NK-92 treated with Interleukin-12 subunit alpha and Interleukin-12 subunit beta, amount 100 ng/mL, for 24 hours (cell line): ENCODE measurements at places on chromosomes 5 and 9.

DNA sequence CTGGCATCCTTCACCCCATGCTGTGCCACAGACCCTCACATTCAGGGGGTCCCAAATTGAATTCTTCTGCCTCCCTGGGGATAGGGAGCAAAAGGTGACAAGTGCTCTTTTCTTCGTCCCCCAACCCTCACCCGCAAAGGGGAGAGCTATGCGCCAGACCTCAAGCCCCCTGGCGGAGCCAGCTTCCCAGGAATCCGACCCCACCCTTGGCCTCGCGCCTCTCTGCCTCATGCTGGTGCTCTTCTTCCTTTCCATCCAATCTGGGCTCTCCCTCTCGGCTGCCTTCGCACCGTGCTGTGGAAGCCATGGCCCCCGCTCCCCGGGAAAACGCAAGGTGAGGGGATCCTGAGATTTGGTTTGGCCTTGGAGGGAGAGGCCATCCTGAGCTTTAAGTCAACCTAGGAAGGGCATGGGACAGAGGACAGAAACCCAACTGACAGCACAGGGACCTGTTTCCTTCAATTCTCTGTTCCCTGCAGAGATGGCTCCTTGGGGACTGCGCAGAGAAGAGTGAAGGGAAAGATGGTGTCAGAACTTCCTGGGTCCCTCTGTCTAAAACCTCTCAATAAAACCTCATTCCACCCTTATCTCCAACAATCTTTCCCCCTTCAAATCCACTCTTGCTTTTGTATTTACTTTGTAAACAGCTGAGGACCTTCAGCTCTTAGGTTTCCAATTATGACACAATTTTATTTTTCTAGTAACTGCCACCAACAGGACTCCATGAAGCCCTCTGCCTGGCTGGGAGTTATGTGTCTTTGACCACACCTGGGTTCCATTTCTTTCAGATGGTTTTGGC is 36.3 kb upstream of the CRB2 start:
- no peak for DNase-seq

GRCh38 chr9:126500600-126501382 is 112.9 kb upstream of the LMX1B start:
- DNase-seq = peak; percentile 14

DNA sequence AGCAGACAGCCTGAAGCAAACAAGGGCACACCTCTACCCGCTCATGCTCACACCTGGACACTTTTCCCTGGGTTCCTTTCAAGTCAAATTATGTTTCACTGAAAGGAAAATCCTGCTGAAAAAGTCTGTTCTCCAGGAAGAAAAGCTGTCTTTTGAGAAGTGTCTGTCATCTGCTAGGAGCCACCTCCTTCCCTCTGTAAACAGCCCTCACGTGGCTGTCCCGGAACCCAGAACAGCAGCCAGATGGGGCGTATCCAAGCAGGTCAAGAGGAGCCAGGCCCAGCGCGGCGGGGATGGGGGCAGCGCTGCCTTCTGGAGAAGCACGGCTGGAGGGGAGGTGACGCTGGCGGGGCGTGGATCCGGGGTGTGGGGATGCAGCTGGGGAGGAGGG is at the start of gene PNPLA7:
TSS of gene PNPLA7 (minus strand) at position 172 of the 391 bp plus-strand sequence. CDS start 205 bp downstream, outside the sequence.
- DNase-seq = no peak

- DNase-seq = no peak
Observed at GRCh38 chr5:15704397-15704947, 204.5 kb downstream of the FBXL7 start.

DNA sequence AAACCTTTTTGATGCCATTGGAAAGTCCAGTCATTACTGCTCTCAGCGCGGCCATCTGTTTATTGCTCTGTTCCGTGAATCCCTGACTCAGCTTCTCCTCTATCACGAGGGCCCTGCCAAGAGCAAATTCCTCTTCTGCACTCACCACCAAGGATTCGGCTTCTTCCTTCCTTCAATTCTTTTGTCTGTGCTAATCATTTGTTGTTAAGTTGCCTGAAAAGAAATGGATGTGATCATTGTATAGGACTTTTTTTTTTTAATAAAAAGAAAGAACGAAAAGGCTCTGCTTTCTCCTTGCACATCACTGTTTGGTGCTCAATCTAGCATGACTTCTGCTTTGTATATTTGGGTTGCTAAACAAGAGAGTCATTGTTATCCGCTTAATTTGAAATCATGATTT is 128.7 kb upstream of the PIK3R1 start:
- DNase-seq = no peak

DNA sequence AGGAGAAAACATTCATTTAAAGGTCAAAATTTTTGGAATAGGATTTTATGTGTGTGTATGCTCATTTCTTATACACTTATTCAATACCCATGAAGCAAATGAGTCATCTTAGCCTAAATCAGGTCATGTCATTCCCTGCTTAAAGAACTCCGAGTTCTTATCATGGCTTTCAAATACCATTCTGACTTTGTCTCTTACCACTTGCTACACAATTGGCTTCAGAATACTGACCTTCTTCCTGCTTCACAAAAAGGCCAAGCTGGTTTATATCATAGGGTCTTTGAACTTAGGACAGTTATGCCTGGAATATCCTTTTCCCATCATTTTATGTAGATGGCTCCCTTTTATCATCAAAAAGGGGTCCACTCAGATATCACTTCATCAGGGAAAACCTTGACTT is 652.2 kb upstream of the WWC1 start:
- DNase-seq = no peak

DNA sequence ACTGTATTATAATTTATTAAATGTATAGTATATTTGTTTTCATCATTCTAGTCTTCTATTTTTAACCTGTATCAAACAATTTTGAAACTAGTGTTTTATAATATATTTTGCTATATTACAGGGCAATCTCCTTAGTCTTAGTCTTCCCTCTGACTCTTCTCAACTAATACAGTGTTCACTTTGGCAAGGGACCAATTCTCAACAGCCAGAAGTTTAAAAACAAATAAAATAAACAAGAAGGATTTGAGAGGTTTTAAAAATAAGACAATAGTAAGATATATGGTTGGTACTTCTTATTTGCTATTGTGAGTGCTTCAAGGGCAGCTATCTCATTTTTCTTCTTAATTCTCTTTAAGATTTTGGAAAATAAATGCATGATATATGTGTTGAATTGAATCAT is 167.2 kb downstream of the RAB3C start:
- DNase-seq = no peak

- DNase-seq = no peak
Observed at GRCh38 chr5:36658038-36658756, 51.8 kb downstream of the SLC1A3 start.

GRCh38 chr5:33685873-33686755 is 205.7 kb downstream of the ADAMTS12 start:
- no peak for DNase-seq

GRCh38 chr9:74463825-74464224 is 33.3 kb upstream of the RORB start:
- DNase-seq = no peak

- no peak for DNase-seq
Observed at GRCh38 chr5:141762790-141763368, 80.8 kb upstream of the ARAP3 start.

DNA sequence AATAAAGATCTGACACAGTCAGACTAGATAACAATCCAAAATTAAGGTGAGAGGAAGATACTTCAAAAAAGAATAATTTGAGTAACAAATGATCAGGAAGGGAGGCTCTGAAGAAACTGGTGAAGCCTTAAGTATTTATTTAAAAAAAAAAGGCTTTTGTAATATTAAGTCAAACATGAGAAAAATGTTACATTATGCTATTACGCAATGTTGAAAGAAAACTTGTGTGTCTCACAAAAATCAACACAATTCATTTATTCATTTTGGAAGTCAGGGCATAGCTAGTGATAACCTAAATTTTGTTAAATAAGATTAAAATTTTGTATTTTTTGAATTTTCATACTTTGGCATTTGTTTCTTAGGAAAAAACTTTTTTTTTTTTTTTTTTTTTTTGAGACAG is 28.2 kb downstream of the WDR41 start:
- no peak for DNase-seq

DNA sequence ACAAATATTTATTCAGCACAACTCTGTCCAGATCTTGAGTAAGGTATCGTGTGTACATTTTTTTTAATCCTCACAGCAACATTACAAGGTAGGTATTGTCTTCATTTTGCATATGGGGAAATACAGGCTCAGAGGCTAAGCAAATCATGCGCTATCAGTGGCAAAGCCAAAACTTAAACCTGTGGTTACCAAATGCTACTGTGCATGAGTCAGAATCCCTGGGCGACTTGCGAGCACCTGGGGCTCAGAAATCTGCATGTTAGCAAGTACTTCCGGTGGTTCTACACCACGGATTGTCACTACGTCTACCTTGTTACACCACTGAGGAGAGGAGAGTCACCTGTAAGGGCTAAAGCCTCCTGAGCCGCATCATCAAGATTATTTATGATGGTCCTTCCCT is 21.3 kb downstream of the C5orf58 start:
- peak; percentile 73 for DNase-seq

- no peak for DNase-seq
Observed at GRCh38 chr5:68299575-68299974, 84.0 kb downstream of the PIK3R1 start.

- no peak for DNase-seq
Observed at GRCh38 chr5:41893074-41893851, 10.9 kb upstream of the RIMOC1 start.

GRCh38 chr9:92640398-92641091 is 29.4 kb downstream of the IPPK start:
- no peak for DNase-seq

DNA sequence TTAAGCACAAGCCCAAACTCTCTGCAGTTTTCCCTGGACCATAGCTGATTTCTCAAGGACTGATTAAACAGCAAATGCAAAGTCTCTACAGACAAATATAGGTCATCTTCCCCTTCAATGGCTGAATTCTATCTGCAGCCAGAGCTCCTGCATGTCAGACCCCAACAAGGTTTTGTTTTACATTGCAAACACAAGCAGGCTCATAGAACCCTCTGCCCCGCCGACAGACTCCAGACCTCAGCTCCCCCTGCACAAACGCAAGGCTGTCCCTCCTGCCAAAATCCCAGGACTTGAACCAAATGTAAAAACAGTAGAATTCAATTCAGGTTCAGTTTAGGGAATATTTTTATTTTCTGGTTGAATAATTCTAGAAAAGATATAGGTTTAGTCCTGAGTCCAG is 526.7 kb upstream of the TRPC7 start:
- no peak for DNase-seq

GRCh38 chr5:147408980-147409379 is 100.9 kb downstream of the DPYSL3 start:
- no peak for DNase-seq
